ENCODE measurements at places on chromosomes 1 and 21.

GRCh38 chr1:179817789-179818188, 59.8 kb downstream of the TOR1AIP2 start:
- no peak for DNase-seq

- DNase-seq = no peak
These were observed 116.7 kb downstream of the RUSC1 start for GRCh38 chr1:155437405-155437804.

DNA sequence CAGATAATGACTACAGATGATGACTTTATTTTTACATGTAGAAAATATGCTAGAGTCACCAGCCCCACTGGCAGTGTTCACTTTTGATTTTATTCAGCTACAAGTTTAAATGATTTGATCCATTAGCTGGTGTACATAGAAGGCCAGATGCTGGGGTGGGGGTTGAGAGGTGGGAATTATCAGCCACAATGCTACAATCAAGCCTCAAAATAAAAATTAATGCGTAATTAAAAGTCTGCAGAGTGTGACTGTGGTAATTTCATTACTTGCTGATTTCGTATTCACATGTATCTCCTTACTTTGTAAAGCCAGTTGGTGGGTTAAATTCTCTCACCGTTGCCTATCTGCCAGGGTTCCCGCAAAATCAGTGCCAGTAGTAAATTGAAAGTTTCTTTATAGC, 109.3 kb downstream of the GALNT2 start:
- DNase-seq = no peak

- DNase-seq = no peak
These were observed 107.5 kb downstream of the GDAP2 start for GRCh38 chr1:117821774-117822482.

DNA sequence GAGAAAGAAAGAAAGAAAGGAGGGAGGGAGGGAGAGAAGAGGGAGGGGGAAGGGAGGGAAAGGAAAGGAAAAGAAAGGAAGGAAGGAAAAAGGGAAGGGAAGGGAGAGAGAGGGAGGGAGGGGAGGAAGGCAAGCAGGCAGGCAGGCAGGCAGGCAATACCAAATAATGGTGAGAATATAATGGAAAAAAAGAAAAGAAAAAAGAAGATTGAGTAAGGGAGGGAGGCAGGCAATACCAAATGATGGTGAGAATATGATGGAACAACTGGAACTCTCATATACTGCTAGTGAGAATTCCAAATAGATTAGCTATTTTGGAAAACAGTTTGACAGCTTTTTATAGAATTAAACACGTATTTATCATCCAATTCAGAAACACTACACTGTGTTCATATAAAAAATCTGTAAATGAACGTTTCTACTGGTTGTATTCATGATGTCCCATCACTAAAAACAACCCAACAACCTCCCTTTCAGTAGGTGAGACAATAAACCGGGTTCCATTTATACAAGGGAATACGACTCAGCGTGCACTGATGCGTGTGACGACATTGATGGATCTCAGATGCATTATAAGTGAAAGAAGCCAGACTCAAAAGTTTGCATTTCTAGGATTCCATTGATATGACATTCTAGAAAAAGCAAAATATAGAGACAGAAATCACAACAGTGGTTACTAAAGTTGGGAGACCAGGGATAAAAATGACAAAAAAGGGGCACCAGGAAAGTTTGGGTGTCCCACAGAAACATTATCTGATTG, 226.4 kb downstream of the DSCAM start:
- DNase-seq = no peak

DNA sequence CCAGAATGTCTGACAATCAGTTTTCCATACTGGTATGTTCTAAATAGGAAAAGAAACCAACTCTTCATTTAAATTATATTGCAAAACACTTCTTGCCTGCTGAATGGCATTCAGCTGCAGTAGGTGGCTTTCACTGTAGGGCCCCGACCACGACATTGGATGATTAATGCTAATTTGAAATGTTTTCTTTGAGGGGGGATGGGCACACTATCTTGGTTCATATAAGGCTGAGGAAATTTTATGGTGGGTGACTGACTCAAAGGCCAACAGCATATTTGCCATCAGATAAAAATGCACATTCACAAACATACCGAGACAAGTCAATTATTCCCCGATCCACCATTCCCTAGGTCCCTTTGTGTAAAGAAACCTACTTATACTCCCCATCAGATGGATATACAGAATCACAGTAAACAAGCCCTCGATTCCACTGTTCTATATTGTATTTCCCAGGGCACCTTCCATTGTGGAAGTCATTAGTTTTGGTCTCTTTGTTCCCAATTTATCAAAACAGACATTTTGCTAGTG, 464.2 kb upstream of the DAB1 start:
- DNase-seq = no peak

GRCh38 chr1:188499690-188500089, 1670.9 kb downstream of the PLA2G4A start:
- DNase-seq = peak; percentile 7

GRCh38 chr1:112638110-112638428, 18.4 kb downstream of the CAPZA1 start:
- DNase-seq = no peak

DNA sequence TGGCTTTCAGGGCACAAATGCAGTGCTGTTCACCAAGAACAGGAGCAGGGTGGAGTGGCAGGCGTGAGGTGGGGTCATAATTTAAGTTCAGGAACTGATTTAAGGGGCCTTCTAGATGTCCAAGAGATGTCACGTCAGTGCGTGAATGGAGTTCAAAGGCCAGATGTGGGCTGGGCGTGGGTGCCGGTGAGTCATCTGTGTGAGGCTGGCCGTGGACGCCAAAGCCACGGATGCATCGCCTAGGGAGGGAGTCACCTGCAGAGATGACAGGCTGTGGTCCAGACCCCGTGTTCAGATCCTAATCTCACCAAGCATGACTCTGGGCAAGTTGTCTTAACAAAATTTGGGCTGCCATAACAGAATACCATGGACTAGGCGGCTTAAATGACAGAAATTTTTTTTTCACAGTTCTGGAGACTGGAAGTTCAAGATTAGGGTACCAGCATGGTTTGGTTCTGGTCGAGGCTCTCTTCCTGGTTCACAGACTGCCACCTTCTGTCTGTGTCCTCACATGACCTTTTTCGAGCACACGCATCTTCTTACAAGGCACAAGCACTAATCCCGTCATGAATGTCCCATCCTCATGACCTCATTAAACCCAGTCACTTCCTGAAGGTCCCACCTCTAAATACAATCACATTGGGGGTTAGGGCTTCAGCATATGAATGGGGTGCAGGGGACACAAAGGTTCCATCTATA, 109.6 kb downstream of the PRDM2 start:
- no peak for DNase-seq

GRCh38 chr1:221663321-221663720, 78.6 kb downstream of the DUSP10 start:
- no peak for DNase-seq

DNA sequence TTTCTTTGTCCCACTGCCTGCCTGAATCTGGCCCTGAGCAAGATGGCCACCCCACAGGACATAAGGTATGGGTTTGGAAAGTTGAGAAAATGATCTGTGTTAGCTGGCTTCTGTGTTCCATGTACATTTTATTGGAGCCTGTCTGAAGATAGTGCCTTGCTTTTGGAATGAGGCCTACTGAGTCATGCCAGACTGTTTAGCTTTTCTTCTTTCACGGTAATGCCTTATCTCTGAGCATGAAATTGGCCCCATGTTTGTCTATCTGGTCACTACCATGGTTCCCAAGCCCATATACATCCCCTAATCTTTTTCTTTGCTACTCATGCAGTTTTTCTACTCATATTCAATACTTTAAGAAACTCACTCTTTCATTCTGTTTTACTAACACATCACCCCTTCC, 85.1 kb upstream of the LMO4 start:
- no peak for DNase-seq

- no peak for DNase-seq
These were observed 159.0 kb upstream of the RUNX1 start for GRCh38 chr21:35208104-35208503.

GRCh38 chr1:87338566-87338965, 9.9 kb downstream of the LMO4 start:
- peak; percentile 96 for DNase-seq

DNA sequence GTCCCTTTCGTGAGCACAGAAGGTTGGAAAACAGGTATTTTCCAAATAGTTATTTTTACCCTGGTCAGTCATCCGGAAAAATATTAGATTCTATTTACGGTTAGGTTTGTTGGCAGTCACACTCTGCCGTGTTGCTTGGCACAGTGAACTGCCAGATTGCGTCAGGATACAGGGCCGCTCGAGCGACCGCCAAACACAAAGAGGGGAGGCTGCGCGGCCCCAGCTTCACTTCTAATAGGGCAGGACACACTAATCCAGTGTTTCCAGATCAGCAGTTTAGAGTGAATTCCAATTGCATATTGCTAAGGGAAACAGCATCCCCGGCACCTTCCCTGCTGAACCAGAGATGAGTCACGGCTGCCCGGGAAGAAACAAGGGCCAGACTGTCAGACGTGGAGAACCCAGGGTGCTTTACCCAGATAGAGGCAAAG, 22.9 kb downstream of the UMODL1 start:
- DNase-seq = no peak

DNA sequence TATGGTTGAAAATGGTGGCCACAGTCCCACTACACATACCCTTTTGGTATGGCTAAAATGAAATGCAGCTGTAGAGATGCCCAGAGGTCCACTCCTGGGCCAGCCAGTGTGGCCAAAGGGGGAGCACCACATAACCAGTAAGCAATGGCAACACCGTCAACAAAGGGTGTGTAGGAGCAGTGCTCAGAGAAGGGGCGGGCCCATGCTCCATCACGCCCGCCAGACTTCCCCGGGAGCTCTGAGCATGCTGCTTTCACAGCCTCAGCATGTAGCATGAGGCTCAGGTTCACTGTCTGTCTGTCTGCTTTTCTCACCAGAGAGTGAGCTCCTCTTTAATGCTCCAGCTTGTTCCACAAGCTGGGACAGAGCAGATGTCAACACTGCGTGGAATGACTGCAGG, 537.6 kb downstream of the MATN1 start:
- DNase-seq = no peak

DNA sequence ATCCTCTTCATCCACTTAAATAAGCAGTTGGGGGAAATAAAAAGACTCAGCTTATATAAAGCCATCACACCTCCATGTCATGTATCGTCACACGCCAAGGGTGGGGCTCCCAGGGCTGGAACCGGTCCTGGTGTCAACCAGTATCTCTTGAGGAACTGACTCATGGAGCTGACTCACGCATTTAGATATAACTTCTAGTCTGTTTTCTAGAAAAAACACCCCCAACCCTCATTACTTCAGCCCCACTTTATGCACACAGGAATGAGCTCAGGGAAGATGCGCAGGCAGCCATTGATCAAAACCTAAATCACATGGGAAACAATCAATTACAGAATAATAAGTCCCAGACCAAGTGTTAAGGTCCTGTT, 6.9 kb upstream of the IL22RA1 start:
- no peak for DNase-seq

DNA sequence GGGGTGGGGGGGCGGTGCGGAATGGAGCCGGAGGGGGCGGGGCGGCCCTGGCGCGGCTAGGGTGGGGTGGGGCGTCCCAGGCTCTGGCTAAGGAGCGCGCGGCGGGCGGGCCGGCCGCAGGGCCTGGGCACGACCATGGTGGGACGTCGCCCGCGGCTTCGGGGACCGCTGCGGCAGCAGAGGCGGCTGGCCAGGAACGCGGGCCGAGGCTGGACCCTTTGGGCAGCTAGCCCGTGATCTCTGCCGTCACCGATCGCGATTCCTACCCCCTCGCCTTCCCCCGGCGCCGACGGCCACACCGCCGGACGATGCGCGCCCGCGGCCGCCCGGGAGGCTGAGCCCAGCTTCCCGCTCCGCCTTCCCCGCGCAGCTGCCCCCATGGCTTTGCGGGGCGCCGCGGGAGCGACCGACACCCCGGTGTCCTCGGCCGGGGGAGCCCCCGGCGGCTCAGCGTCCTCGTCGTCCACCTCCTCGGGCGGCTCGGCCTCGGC, at the start of gene MAP3K21:
TSS of gene MAP3K21 (plus strand) at position 74 of the 491 bp plus-strand sequence. CDS start at position 379, 305 bp downstream.
- no peak for DNase-seq

DNA sequence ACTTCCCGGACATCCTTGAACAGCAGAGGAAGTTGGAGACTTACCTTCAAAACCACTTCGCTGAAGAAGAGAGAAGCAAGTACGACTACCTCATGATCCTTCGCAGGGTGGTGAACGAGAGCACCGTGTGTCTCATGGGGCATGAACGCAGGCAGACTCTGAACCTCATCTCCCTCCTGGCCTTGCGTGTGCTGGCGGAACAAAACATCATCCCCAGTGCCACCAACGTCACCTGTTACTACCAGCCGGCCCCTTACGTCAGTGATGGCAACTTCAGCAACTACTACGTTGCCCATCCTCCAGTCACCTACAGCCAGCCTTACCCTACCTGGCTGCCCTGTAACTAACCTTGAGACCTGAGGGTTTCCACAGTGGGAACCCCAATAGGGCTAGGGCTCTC, 17.9 kb downstream of the TENT5C start:
- DNase-seq = no peak

DNA sequence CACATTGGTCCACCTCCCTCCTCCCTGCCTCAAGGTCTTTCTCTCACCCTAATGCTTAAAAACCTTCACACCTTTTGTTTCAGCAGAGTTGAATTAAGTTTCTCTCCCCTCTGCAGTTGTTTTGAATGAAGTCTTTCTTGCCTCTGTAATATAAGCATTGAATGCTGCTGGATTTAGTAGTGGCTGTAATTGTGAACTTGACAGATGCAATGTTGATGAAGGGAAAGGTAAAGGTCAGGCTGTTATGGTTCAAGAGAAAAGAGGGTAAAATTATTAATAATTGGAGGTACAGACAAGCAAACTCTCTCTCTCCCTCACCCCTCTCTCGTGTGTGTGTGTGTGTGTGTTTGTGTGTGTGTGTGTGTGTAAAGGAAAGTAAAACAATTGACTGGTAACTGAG, 509.8 kb downstream of the AMY1C start:
- no peak for DNase-seq

- no peak for DNase-seq
These were observed 154.3 kb upstream of the USP24 start for GRCh38 chr1:55369474-55369873.

GRCh38 chr1:70899735-70900134, 147.9 kb downstream of the PTGER3 start:
- DNase-seq = no peak

GRCh38 chr1:32539584-32540571, 651 bp downstream of the ZBTB8A start:
- DNase-seq = peak; percentile 58

DNA sequence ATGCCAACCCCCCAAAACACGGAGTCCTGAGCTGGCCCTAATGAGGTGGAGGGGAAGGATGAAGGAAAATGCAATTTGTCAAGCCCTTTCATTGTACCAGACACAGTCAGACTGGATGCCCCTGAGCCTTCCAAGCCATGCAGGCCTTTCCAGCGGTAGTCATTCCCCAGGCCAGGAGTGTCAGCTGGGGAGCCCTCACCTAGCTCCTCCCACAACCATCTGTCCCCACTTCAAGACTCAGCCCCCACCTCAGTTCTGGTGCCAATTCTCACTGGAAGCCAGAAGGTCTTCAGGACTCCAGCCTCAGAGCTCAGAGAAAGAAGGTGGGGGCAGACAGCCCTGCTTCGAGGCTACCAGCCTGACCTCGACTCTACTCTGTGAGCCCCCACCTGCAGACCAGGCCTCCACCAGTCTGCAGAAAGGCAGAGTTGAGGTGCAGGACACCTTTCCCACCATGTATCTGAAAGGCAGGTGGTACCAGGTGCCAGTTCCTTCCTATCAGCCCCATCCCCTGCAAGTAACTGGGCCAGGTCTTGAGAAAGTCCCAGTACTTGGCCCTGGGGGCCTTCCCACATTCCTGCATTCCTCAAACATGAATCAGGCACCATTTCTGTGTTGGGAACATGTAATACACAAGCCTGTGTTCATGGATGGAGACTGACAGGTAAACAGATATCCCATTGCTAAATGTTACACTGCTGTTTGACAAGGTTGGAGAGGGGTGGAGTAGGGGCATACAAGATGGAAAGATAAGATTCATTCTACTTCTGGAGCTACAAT, 180.6 kb upstream of the EDN2 start:
- DNase-seq = no peak
